ENCODE measurements at places on chromosomes 6 and 20.

DNA sequence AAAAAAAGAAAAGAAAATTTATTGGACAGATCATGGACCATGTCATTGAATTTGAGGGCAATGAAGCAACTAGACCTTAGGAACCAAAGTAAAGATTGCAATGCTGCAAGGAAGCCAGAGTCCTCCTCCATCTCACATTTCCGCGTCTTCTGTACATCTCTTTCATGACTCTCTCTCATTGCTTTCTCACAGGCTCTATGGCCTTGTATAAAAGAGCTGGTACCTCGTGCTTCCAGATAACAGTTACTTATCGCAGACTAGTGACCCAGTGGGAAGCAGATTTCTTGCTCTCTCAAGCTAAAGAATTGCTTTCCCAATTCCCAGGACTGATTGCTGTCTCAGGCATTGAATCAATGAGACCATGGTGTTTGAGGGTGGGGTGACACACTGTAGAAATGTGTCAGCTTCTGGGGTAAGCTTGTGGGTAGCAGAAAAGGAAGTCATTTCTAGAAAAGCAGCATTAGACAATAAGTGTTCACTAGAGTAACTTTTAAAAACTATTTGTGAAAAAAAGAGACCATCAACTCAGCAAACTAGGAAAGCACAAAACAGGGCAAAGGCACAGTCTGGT is 635.3 kb downstream of the UTRN start:
- no peak for DNase-seq

- DNase-seq = no peak
Observed at GRCh38 chr6:138162111-138162954, 594 bp downstream of the ARFGEF3 start.

DNA sequence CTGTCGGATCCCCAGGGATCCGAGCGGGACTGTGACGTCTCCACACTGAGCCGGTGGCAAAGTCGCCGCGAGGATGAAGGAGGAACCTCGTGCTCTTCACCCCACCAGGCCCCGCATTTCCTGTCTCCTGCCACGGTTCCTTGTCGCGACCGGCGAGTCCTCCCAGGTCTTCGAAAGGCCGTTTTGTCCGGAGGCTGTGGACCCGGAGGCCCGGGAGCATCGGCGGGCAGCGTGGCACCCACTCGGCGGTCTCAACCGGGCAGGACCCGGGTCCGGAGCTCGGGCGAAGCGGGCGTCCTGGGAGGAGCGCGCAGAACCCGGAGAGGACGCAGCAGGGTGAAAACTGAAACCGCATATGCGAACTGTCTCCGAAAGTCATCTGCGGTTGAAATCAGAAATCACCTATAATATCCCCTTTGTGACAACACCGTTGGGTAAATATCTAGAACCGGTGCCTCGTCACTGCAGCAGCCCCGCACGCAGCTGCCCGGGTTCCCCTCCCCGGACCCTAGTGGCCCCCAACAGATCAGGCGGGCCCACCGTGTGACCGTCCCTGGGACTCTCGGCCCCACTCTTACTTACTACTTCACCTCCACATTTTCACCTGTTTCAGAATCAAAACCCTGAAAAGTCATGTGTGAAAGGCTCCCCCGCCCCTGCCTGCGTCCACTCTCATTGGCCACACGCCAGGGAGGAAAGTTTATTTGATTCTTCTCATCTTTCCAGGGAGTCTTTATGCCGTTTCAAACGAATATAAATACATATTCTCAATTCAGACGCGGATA is 3.1 kb upstream of the ULBP2 start:
- no peak for DNase-seq

- DNase-seq = no peak
Observed at GRCh38 chr6:153003366-153003690, 819 bp upstream of the MTRF1L start.

Measured in activated CD4-positive, alpha-beta T cell treated with anti-CD3 and anti-CD28 coated beads, Interleukin-2, amount 50 U/mL, for 24 hours (primary cell).